ENCODE measurements at places on chromosomes 6 and 20.

DNA sequence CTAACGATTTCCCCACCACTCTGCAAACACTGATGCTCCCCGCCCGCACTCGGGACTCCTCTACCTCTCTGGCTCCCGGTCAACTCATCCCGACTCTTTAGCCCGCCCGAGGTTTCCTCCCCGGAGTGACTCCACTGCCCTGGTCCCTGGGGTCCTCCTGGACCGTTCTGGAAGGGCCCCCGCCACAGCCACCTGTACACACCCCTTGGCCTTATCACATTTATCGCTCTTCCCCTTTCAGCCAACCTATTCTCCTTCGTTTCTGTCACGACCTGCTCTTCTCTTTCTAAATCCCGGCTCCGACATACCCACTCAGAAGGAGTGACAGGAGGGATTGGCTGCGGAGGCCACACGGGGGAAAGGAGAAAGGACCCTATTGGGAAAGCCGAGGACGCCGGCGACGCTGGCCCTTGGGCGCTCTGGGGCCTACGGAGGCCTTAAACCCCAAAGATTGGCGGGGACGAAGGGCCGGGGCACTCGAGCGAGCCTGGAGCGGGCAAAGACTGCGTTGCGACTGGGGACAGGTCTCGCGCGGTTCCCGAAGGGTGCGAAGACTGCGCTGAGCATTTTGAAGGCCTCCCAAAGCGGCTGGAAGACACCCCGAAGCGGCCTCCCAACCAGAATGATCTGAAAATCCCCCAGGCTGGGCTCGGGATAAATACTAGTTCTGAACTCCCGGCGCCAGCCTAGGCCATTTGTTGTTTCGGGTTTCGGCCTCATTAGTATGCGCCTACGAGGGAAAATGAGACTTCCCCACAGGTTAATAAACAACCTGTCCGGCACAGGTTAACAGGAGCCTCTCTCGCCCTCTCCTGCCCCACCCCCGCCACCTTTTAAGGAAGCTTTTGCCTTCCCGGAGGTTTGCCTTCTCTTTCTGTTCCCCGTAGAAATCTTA, 9.2 kb downstream of the SIM1 start:
- DNase-seq, result no peak

DNA sequence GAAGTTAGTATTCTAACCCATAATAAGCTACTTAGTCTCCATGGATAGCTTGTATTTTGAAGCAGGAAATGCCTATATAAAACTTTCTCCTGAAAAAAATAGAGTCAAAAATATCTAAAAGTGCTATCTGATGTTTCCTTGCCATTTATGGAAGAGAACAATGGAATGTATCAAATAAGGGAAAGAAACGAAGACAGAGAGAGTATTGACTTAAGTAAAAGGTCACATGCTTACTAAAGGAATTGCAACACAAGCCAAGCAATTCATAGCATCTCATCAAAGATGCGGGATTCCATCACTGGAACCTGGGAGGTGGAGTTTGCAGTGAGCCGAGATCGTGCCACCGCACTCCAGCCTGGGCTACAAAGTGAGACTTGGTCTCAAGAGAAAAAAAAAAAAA, 112.9 kb upstream of the DTNBP1 start:
- DNase-seq, result no peak

DNA sequence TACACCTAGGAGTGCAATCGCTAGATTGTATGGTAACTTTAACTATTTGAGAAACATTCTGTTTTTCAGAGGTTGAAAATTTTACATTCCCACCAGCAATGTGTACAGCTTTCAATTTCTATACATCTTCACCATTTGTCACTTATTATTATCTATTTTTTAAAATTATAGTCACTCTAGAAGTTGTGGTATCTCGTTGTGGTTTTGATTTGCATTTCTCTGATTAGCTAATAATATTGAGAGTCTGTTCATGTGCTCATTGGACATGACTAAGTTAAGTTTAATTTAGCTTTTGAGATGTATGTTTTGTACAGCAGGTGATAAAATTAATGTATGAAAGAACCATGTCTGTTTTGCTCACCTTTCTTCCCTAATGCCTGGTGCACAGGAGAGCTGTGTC, 34.8 kb upstream of the PLCB1 start:
- no peak for DNase-seq

DNA sequence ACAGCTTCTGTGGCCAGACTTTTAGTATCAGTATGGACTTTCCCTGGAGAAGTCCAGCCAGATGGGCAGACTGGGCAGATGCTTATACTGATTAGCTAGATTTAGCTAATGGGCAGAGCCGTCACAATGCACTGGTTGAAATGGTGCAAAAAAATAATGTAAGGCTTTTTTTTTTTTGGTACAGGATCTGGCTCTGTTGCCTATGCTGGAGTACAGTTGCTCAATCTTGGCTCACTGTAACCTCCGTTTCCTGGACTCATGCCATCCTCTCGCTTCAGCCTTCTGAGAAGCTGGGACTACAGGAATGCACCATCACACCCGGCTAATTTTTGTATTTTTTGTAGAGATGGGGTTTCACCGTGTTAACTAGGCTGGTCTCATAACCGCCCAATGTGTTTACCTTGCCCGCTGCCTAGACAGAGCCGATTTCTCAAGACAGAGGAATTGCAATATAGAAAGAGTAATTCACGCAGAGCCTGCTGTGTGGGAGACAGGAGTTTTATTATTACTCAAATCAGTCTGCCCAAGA, 16.4 kb upstream of the KIFC1 start:
- peak; percentile 83 for DNase-seq

DNA sequence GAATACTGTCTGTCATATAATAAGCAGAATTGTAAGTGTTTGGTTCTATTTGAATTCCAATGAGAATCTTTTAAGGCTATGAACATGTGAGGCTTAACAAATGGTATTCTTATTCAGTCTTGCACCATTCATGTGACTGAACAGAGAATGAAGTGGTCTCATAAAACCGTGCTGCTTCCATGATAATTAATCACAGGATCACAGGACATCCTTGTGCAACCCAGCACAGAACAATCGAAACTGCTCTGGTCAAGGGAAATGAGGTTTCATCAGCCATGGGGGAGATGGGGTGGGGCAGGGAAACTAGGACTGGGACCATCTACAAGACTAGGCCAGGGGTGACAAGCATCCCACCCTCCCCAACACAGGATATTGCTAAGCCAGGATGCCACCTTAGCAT, 6.0 kb downstream of the PPIL6 start:
- no peak for DNase-seq

GRCh38 chr6:133432021-133432989, 191.1 kb downstream of the EYA4 start:
- no peak for DNase-seq

- no peak for DNase-seq
Observed at GRCh38 chr20:34983995-34984735, 28.5 kb downstream of the MYH7B start.

DNA sequence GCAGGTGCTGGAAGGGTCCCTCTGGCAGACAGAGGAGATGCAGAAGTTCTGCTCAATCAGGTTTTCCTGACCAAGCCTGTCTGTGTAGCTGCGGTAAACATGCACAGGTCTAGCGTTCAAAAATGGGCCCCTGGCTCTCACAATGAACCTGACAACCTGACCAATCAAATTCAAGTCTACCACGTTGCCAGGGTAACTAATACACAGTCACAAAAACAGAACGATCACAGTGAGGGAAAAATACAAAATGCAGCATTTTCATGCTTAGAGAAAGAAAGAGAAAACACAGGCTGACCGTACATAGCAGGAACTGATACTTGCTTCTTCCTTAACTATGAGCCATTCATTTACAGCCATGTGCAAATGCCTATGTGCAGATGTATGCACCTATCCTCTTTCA, 353.1 kb upstream of the TSHZ2 start:
- DNase-seq, result no peak

DNA sequence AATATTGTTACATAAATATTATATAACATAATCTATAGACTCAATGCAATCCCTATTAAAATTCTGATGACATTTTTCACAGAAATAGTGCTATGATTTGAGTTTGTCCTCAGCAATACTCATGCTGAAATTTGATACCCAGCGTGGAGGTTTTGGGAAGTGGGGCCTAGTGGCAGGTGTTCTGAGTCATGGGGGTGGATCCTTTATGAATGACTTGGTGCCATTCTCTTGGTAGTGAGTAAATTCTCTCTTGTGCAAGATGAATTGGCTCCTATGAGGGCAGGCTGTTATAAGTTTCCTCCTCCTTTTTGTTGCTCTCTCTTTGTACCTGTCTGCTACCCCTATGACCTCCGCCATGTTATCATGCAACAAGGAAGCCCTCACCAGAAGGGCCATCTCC, 65.8 kb downstream of the SHPRH start:
- DNase-seq, result no peak

All from left forelimb (tissue), 1 donor.